ENCODE measurements at places on chromosomes 5 and 9.

- DNase-seq = no peak
These were observed 54.0 kb upstream of the STOM start for GRCh38 chr9:121424024-121424432.

- DNase-seq = no peak
These were observed 855 bp upstream of the ARHGAP26 start for GRCh38 chr5:142769251-142769792.

GRCh38 chr5:1435369-1435768 lies 9.9 kb downstream of the SLC6A3 start:
- no peak for DNase-seq

- no peak for DNase-seq
These were observed 218.6 kb downstream of the SNX18 start for GRCh38 chr5:54736003-54736797.

GRCh38 chr5:1525624-1526189 lies 1.9 kb upstream of the LPCAT1 start:
- no peak for DNase-seq

DNA sequence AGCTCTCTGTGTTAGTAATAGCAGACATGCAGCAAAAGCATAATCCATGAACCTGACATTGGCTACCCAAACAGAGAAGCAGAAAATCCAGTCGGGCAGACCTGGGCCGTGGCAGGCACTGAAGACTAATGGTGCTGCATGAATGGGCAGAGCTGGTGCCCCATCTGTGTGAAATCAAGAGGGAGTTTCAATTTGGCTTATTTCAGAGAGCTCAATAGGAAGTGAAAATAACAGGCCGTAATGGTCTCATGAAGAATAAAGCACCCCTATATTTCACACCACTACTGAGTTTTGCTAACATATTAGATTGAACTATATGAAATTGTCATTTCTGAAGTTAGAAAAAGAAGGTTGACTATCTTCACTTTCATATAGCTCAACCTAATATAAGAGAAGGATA lies 149.7 kb downstream of the ENC1 start:
- no peak for DNase-seq

DNA sequence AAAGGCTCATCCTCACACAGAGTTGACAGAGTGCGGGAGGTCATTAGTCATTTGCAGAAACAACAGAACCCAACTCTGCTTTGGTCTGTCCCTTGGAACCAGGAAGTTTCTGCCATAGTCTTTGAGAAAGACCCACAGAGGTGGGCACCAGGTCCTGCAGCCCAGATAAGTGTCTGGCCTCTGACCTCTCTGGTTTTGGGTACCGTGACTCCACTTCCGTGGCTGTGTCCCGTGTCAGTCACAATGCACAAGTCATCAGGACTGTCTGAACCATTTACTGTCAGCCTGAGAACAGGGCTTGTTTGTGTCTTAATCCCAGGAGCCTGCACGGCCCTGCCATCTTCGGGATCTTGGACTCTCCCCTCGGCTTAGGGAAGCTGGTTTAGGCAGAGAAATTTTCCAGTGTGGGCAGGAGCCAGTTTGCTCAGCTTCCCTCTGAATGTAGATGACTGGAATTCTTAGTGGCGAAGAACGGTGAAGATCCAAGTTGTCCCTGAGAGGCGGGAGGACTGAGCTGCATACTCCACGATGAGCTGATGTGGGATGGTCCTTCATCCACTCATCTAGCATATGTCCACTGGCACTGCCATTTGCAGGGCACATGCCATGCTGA lies 11.9 kb downstream of the GSN start:
- DNase-seq = no peak

GRCh38 chr9:136137321-136138265 lies 18.9 kb upstream of the TMEM250 start:
- DNase-seq = no peak

DNA sequence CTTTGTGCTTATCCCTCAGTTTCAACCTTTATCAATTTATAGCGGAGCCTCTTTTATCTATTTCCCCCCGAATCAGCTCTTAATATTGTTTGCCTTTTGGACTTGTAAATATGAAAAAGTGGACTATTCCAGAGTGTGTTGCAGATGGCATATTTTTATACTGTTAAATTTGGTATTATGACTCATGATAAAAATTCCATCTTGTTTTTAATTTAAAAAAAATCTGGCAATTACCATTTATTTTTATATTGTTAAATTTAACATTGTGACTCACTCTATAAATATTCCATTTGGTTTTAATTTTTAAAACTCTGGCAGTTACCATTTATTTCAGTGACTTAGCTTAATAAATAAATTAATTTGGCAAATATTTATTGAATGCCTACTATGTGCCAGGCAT lies 37.5 kb downstream of the RBM27 start:
- DNase-seq = no peak

GRCh38 chr5:130425424-130425823 lies 521.2 kb downstream of the CHSY3 start:
- no peak for DNase-seq

GRCh38 chr9:86061972-86062739 lies 37.2 kb downstream of the GOLM1 start:
- DNase-seq = no peak

- DNase-seq = no peak
These were observed 76.6 kb upstream of the ITGA1 start for GRCh38 chr5:52710972-52711596.

- no peak for DNase-seq
These were observed 9.9 kb upstream of the PCSK5 start for GRCh38 chr9:75880618-75881017.

- no peak for DNase-seq
These were observed 488.5 kb downstream of the CTNND2 start for GRCh38 chr5:11415751-11416150.

GRCh38 chr9:71249729-71250317 lies 128.4 kb upstream of the TRPM3 start:
- peak; percentile 1 for DNase-seq

DNA sequence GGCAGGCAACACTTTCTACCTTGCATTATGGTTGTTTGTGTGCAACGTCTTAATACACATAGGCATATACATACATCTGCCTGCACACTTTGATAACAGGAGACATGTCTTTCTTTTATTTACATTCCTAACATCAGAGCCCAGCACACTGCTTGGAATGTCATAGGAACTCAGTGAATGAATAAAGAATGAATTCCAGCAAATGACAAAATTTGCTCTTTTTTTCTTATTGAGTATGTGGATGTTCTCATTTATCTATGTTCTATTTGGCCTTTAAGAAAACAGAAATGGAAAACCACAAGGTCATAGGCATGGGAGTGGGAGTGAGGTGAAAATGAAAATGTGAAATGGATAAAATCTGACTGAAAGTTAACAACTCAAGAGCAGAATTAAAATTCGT lies 36.3 kb upstream of the PALM2AKAP2 start:
- no peak for DNase-seq

GRCh38 chr9:14186096-14186495 lies 127.8 kb downstream of the NFIB start:
- DNase-seq = no peak

- DNase-seq = no peak
These were observed 221.6 kb downstream of the DMRT2 start for GRCh38 chr9:1271786-1272185.

GRCh38 chr9:131503626-131504465 lies 1.1 kb downstream of the POMT1 start:
- DNase-seq = no peak

- DNase-seq = peak; percentile 48
These were observed 153.5 kb downstream of the SEMA6A start for GRCh38 chr5:116421080-116421629.

DNA sequence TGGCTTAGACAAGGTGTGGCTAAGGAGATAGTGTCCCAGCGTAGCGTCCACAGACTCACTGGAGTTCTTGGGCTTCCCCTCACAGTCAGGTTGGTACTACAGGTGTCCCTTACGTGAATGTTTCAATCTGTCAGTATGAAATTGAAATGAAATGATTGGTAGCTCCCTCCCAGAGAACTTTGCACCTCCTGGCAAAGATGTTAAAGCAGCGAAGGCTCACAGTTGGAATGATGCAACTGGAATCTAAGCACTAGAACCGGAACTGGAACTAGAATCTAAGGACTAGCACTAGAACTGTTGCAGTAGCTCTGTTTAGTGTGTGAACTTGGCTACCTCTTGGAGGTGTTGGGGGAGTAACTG lies 1.1 kb downstream of the SLC31A1 start:
- no peak for DNase-seq

DNA sequence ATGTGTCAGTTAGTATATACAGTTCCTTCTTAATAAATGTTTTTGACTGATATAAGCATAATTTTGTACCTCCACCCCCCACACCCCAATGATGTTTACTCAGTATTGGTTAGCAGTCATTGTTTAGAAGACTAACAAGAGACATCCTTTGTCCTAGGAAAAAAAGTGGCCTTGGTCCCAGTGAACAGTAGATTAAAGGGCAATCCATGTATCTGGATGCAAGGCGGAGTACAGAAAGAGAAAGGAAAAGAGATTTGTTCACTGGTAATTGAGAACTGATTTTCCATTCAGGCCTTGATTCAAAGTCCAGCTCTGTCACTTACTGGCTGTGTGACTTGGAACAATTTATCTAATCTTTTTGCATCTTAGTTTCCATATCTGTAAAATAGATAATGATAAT lies 4.6 kb downstream of the RALGPS1 start:
- DNase-seq = no peak

DNA sequence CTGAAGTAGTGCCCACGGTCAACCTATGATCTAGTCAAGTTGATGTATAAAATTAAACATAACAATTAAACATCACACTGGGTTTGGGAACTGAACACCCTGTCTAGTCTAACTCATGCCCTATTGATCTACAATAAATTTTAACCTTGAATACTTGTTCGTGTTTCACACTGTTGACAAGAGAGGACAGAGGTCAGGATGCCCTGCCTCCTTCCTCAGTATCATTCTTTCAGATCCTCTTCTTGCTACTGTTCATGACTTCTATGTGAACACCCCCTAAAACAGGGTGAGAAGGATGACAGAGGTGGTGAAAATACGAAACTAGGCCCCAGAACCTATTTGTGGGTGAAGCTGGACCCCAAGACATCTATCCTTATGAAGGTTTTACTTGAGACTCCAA lies 8.1 kb upstream of the MAT2B start:
- no peak for DNase-seq

DNA sequence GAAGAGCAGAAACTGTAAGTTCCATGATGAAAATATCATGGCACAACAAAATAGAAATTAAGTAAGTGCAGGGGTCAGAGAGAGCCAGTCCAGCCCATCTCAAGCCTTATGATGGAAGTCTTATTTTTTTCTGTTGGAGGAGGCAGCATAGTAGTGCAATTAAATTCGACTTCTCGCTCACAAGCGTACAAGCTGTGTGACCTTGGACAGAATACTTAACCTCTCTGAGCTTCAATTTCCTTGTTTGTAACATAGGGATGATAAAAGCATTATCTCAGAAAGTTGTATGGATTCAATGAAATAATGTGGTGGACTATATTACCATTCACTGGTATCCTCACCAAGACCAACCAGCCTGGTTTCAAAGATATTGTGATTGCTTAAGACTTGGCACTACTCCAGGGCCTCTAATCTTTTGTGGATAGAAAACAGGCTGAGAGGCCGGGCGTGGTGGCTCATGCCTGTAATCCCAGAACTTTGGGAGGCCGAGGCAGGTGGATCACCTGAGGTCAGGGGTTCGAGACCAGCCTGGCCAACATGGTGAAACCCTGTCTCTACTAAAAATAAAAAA lies 26.8 kb upstream of the MVB12B start:
- no peak for DNase-seq

DNA sequence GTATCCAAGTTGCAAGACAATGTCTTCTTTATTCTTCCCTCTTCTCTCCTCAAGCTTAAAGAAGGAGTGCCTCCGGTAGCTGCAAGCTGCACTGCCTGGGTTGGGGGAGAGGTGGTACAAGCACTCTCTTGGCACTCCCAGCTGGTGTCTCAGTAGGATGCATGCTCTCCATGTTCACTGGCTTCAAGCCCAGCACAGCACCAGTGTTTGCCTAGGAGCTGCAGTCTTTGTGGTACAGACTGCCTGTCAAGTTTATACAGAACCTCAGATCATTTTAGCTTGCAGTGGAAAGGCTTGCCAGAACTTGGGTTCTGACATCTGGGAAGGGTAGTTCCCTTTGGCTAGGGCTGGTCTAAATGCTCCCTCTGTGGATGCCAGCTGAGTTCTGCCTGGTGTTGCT lies 505.6 kb downstream of the MAN2A1 start:
- no peak for DNase-seq

DNA sequence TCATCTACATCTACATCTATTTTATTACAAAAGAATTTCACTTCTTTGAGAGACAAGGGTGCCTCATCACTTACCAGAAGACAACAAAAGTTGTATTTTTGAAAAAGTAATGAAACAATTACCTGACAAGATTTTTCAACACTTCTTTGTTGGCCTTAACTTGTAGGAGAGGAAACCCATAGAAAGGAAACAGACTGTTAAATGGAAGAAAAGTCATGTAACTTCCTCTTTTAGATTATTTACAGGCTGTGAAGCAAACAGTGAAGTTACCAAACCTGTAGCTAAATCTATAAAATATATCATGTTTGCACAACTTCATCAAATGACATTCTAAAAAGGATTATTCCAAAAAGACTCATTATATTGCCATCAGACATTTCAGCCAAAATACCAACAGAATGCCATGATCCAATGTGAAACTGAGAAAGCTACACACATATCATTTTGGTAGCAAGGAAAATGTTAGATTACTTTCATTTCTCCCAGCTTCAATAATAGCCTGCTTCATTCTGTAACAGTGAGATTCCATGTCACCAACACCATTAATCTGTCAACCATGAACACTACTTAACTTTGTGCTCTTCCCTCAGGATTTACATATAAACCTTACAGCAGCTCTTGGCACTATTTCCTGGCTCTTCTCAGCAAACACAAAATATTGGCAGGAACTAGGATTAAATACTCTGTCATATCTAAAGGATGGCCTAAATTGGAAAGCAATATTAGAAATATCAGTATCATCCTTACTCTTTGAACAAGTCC lies 122.5 kb downstream of the MCTP1 start:
- DNase-seq = no peak

- DNase-seq = no peak
These were observed 15.7 kb downstream of the USP20 start for GRCh38 chr9:129850821-129851550.

GRCh38 chr9:12604164-12604821 lies 88.9 kb upstream of the TYRP1 start:
- no peak for DNase-seq

DNA sequence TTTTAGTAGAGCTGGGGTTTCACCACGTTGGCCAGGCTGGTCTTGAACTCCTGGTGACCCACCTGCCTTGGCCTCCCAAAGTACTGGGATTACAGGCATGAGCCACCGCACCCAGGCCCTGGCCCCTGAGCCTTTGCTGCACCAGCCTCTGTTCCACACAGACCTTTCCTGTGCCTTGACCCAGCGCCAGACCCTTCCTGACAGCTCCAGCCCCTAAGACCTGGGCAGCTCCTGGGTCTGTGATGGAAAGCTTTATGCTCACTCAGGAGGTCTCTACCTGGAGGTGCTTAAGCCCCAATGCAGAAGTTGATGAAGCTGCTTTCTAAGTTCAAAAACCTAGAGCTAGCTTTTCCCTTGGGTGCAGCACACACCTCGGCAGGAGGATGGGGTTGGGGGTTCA lies 58.8 kb upstream of the NEK6 start:
- DNase-seq = no peak

- DNase-seq = no peak
These were observed 64.0 kb downstream of the POU5F2 start for GRCh38 chr5:93677359-93677891.

- no peak for DNase-seq
These were observed 934 bp upstream of the FCN1 start for GRCh38 chr9:134918646-134919045.

- no peak for DNase-seq
These were observed 239.2 kb downstream of the DOCK8 start for GRCh38 chr9:453832-454231.

GRCh38 chr9:97438666-97439065 lies 26.8 kb downstream of the TDRD7 start:
- DNase-seq = no peak

All from CMK (cell line).